ENCODE measurements at places on chromosomes 3 and 15.

GRCh38 chr3:151093905-151094304 is 8.4 kb downstream of the MED12L start:
- no peak for DNase-seq

GRCh38 chr3:42891042-42891441 is 14.9 kb upstream of the ZNF662 start:
- DNase-seq = no peak

DNA sequence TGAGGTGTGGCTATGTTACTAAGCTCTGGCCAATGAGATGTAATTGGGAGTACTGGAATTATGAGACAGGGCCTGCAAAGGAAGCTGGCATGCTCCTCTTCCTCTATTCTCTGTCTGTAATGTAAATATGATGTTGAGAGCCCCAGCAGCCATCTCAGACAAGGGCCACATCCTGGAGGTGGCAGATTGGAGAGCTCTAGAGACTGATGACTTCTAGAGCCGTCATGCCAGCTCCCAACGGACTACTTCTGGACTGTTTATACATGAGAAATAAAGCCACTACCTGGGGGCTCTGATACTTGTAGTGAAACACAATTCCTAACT is 19.7 kb downstream of the PLD1 start:
- DNase-seq = no peak

DNA sequence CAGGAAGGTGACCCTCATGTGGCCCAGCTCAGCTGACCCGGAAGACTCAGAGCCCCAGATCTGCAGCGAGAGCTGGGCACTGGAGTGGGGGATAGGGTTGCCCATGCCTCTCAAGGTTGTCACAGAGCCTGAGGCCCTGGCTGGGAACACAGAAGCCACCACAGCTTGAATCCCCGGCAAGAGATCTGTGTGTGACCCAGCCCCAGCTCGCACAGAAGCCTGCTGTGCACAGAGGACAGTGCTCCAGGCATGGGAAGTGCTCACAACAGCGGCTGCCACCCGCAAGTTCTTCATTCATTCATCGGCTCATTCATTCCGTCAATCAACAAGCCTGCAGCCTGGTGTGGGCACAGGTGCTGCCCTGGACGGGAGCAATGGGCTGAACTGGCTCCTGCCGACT is 36.4 kb downstream of the DNAJB8 start:
- no peak for DNase-seq

GRCh38 chr15:56832125-56832524 is 86.3 kb upstream of the TCF12 start:
- no peak for DNase-seq

GRCh38 chr15:39411102-39411989 is 169.5 kb upstream of the THBS1 start:
- no peak for DNase-seq

GRCh38 chr3:111895071-111895470 is 36.0 kb downstream of the PHLDB2 start:
- no peak for DNase-seq

GRCh38 chr15:60568914-60569391 is 90.0 kb upstream of the ICE2 start:
- no peak for DNase-seq

DNA sequence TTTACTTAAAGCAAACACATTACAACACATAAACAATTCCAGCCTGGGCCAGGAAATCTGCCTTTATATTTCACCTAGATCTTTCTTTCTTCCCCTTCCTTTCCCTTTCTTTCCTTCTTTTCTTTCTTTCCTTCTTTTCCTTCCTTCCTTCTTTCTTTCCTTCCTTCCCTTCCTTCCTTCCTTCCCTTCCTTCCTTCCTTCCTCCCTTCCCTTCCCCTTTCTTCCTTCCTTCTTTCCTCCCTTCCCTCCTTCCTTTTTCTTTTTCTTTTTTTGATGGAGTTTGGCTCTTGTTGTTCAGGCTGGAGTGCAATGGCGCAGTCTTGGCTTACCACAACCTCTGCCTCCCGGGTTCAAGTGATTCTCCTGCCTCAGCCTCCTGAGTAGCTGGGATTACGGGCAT is 24.1 kb upstream of the BNIP2 start:
- DNase-seq = no peak

- DNase-seq = no peak
These were observed 46.4 kb downstream of the KLF15 start for GRCh38 chr3:126310816-126311215.

GRCh38 chr15:75531041-75531450 is 48.1 kb downstream of the PTPN9 start:
- DNase-seq = no peak

DNA sequence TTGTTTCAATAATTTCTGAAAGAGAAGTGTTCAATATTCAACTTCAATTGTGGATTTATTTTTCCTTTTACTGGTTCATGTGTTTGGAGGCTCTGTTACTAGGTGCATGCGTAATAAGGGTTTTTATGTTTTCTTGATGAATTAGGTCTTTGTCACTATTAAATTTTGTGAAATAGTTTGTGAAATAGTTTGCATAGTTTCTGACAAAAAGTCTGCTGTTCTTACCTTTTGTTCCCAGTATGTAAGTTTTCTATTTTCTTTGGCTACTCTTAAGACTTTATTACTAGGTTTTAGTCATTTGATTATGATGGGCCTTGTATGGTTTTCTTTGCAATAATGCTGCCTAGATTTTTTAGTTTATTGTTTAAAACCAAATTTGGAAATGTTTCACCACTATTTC is 38.0 kb downstream of the MEF2A start:
- DNase-seq = no peak

GRCh38 chr15:65811835-65812234 is 19.7 kb upstream of the DENND4A start:
- DNase-seq = no peak

- no peak for DNase-seq
These were observed 51.9 kb downstream of the TBL1XR1 start for GRCh38 chr3:177145381-177145780.

DNA sequence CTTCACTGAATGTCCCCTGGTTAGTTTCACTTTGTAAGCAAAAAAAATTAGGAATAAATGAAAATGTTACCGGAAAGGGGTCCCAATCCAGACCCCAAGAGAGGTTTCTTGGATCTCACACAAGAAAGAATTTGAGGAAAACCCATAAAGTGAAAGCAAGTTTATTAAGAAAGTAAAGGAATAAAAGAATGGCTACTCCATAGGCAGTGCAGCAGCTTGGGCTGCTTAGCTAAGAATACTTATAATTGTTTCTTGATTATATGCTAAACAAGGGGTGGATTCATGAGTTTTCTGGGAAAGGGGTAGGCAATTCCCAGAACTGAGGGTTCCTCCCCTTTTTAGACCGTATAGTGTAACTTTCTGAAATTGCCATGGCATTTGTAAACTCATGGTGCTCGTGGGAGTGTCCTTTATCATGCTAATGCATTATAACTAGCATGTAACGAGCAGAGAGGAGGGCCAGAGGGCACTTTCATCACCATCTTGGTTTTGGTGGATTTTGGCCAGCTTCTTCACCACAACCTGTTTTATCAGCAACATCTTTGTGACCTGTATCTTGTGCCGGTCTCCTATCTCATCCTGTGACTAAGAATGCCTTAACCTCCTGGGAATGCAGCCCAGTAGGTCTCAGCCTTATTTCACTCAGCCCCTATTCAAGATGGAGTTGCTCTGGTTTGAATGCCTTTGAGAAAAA is 41.0 kb upstream of the CMSS1 start:
- no peak for DNase-seq

DNA sequence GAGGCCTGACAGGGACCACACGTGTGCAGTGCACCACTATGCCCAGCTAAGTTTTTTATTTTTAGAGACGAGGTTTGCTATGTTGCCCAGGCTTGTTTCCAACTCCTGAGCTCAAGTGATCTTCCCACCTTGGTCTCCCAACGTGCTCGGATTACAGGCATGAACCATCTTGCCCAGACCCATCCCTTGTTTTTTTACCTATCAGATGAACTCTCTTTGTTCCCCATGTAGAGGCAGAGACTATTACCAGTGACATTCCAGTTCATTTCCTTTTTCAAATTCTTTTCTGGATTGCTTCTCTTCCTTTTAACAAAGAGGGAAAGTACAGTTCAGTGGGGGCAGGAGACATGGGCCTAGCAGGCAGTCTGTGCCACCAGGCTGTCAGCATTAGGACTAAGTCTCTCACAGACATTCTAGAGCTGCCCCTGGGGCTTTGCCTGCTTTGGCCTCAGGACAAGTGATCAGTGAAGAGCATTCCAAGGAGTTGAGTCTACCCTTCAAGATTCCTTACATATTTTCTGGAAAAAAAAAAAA is 103.5 kb upstream of the SLC7A14 start:
- peak; percentile 92 for DNase-seq

DNA sequence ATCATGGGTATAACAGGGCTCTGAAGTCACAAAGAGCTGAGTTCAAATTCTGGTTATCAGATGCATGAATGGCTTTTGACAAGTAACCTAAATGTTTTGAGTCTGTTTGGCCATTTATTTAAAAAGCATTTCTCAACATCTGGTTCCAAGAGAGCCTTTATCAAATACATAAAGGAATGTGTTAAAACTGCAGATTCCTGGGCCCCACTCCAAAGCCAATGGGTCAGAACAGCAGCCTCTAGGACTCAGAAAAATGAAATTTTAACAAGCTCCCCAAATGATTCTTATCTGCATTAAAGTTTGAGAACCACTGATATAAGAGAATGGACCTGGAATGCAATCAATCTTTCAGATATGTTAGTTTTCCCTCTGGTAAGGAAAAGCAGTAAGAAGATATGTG is 3.4 kb downstream of the B4GALT4 start:
- no peak for DNase-seq

DNA sequence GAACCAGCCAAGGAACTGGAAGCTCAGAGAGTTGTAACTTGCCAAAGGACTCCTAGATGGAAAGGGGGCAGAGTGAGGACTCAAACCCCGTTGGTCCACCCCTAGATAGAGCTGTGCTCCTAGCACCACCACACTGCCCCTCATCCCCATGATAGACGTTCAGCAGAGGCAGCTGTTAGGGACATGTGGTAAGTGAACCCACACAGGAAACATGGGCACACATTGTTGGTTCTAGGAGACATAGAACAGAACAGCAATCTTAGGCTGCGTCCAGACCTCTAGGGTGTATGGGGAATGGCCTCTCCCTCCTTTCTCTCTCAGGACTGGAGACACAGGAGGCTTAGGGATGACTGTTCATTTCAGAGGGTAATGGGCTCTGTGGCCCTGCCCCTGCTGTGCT is 102.7 kb downstream of the ANP32A start:
- no peak for DNase-seq

GRCh38 chr3:146164071-146164470 is 3.1 kb upstream of the PLOD2 start:
- DNase-seq = no peak

DNA sequence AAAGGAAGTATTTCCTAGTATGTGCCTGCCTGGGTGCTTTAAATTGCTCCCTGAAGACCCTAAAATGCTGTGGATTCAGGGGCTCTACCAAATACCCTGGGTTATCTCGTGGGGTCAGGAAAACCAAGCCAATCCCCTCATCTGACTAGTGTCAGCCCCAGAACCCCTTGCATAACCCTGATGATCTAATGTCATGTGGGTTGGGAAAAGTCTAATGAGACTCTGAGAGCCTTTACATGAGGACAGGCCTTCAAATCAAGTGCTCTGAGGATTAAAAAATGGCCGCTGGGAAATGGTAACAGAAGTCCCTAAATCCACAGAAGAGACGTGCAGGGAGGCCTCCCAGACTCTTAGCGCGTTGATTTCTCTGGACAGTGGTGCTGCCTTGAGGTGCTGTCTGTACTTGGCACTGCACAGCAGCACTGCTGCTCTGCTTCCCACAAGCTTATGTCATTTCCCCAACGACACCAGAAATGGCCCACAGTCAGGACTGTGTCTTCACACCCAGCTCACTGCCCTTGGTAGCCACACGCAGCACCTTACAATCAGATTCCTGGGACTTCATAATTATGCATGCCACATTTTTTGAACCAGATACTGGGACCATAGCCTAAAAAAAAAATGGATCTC is 16.6 kb downstream of the EIF4E3 start:
- no peak for DNase-seq

GRCh38 chr3:159775372-159775961 is 213.2 kb upstream of the IL12A start:
- peak; percentile 65 for DNase-seq

GRCh38 chr15:62075595-62076277 is 9.0 kb downstream of the C2CD4A start:
- DNase-seq = no peak

All from fibroblast of skin of left biceps (primary cell).